ENCODE measurements at places on chromosomes 3 and 15.
A peak's percentile ranks its signal among the peaks of the same experiment; 100 is the strongest.

DNA sequence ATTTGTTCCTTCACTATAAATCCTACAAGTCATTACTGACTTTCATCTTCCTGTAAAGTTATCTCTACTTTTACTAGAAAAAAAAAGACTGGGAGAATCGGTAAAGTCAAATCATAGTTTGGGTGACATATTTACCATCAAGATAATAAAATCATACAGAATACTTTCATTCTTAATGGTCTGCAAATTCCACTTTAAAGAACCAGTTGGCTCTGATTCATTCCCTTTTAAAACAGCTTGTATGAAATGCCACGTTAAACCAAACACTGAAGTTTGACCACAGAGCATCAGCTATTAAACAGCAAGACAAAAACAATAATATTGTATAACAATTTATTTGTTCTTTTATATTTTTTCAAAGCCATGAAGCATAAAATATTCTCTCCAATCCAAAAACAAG lies 100.7 kb downstream of the FBN1 start:
- DNase-seq, result no peak

- DNase-seq, result no peak
Observed at GRCh38 chr3:54180921-54181320, 58.6 kb downstream of the CACNA2D3 start.

DNA sequence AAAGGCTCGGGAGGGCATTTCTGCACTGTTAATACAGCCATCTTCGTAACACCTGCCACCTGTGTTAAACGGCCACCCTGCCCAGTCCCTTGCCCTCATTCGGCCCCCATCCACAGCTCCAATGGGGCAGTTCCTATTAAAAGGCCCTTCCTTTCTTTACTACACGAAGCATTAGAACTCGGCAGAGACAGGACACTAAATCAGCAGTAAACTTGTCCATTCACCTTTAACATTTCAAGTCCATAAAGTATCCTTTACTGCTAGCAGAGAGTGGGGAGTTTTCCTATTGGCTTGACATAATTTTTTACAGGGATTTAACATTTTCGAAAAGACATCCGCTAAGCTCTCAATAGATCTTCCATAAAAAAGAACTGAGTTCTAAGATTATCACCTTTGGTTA lies 76.3 kb downstream of the LRRN1 start:
- DNase-seq, result no peak

DNA sequence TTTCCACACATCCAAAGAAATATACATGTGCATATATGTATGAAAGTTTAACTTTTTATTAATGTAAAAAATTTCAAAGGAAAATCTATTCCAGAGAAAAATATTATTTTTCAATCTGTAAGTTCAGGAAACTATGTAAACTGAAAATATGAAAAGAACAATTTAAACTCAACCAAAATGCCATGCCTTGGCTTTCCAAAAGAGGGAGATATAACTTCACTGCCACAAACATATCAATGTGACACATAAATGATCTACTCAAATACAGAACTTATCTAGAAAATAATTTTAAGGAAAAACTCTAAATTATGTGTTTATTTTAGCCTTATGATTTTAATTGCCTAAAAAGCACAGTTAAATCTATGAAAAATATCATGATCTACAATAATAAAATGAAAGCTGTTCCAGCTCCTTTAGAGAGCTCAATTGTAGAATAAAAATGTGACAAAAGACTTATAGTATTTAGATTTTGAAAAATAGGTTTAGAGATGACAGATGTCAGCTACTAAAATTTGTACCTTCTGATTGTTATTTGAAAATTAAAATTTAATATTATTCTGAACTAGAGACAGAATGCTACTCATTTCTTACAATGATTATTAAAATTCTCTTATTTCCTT lies 94.8 kb downstream of the GBE1 start:
- DNase-seq, result no peak

- DNase-seq, result no peak
Observed at GRCh38 chr3:151113343-151113742, 27.9 kb downstream of the MED12L start.

GRCh38 chr15:98801234-98801561 lies 152.9 kb downstream of the IGF1R start:
- DNase-seq, result no peak

DNA sequence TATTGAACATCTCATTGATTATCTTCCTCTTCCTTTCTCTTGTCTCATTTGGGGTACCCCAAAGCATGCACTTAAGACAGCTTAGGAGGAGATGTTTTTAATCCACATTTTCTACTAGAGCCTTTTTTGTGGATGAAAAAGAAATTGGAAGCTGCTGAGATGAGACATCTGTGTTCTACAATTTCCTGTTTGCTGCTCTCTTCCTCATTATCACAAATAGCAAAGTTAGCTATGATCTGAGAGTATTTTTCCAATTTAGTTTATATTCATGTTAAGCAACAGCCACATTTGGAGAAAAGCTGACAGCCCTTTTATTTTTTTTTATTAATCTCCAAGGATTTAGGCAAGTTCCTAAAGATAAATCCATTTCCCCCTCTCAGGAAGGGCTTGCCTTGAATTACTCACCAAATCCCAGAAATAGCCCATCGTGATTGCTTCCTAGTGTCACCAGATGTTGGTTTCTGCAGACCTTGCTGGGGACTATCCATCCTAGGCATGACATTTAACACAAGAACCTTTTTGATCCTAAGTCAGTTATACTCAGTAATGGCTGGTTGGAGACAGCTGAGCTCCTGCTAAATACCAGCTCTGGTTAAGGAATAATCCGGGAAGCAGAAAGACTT lies 70.8 kb upstream of the FILIP1L start:
- no peak for DNase-seq

- DNase-seq, result no peak
Observed at GRCh38 chr3:114308830-114309229, 15.0 kb downstream of the TIGIT start.

DNA sequence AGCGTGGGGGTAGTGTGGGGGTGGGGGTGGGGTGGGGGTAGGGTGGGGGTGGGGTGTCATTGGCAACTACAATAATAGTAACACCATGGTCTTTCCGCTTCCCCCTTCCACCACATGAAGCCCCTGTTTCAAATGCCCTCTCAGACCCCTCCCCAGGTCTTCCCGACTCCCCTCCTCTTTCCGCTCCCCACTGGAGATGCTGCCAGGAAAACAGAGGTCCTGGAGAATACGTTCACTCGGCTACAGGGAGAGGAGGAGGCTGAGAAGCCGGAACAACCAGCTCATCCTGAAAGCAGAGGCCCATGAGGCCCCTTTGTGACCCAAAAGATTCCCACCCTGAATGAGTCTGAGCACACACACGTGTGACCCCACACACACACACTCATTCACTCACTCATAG lies 75.4 kb downstream of the CPN2 start:
- DNase-seq, result peak; percentile 41

DNA sequence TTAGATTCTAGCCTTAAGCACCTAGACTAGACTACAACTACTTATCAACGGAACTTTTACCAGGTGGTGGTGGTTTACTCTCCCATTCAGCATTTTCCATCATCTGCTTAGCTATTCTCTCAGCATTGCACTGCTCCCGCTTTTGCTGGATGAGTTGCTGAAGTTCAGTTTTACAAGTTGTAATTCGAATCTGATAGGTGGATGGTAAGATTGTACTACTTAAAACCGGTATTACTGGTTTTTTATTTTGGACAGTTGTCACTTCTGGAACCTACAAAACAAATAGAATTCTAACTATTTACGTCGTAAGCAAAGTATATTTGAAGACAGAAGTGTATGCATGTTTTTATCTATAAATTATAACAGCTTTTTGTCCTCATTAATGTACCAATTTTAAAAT lies 41.1 kb downstream of the PIK3R4 start:
- no peak for DNase-seq

DNA sequence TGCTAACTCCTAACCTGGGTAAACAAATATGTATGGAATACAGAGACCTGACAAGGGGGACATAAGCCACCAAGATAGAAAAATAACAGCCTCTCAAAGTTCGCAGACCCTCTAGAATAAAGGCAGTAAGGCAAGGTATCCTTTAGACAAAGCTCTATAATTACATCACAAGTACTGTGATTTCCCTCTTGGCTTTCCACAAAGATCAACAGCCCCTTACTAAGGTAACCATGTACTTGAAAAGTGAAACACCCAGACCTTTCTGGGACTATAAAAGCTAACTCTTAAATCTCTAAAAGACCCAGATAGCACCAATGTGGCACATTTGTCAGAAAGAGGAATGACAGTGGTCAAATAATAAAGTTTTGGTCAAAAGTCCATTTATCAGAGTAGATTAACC lies 51.9 kb downstream of the TBL1XR1 start:
- no peak for DNase-seq

DNA sequence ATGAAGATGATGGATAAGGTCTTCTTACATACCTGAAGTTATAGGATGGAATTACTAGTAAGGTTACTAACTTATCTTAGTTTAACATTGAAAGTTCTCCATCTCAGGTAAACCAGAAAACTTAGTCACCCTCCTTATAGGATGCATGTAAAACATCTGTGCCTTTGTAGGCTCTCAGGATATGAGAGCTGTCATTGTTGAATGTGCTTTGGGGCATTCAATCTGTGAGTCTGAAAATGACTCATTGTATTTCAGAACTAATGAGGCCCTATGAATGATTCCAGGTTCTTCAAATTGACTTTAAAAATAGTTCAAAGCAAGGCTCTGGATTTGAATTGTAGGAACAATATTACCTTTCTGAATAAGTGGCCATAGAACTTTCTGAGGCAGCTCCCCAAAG lies 237.7 kb upstream of the AZI2 start:
- no peak for DNase-seq

GRCh38 chr3:68620211-68620610 lies 312.1 kb downstream of the TAFA4 start:
- DNase-seq, result no peak
